ENCODE measurements at places on chromosomes 11 and 22.

DNA sequence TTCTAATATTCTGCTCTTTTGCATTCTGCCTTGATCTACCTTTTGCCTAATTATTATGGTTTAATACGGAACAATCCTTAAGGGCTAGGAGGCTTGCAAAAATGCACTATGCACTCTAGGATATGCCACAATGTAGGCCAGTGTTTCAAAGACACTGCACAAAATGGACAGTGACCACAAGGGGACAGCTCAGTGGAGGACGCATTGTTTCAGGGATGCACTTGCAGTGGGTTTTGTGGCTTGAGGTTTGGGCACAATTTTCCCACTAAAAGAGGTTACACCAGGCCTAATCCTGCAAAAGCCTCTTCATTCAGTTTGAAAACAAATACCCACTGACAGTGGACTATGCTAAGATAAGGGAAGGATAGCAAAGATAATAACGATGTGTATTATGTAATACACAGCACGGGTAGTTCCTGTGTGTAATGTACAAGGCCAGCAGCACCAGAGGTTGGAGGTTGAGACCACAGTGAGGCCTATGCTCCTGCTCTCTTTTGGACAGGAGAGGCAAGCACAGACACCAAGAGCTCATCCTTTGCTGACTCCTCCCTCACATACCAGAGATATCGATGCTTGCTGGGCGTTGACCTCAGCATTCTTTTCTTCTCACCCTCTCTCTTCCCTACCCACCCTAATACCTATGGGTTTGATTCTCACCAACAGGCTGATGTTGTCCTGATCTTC, 12.7 kb downstream of the MAP6 start:
- no peak for DNase-seq

DNA sequence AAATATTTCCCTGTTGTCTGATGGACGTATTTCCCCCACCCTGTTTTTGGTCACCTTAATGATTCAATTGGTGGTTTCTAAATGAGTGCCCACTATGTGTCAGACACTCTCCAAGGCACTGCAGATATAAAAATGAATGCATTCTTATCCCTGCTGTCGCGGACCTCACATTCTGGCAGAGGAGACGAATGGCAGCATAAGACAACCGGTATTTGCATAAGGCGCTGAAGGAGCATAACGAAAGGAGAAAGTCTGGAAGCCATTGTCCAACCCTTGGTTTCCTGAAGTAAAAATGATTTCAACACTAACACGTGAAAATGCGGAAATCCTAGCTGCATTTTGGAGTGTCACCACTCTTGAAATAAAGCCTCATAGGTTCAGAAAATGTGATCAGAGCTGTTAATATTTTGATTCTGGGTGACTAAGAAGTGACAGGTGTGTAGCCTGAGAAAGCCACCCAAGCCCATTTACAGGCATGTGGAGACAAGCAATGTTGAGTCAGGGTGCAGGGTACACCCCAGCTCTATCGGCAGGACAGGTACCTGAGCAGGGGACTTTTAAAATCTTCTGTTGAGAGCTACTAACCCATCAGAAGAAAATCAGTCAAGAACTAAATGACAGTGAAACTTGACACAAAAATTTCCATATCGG, 10.1 kb upstream of the GAB2 start:
- peak; percentile 35 for DNase-seq

DNA sequence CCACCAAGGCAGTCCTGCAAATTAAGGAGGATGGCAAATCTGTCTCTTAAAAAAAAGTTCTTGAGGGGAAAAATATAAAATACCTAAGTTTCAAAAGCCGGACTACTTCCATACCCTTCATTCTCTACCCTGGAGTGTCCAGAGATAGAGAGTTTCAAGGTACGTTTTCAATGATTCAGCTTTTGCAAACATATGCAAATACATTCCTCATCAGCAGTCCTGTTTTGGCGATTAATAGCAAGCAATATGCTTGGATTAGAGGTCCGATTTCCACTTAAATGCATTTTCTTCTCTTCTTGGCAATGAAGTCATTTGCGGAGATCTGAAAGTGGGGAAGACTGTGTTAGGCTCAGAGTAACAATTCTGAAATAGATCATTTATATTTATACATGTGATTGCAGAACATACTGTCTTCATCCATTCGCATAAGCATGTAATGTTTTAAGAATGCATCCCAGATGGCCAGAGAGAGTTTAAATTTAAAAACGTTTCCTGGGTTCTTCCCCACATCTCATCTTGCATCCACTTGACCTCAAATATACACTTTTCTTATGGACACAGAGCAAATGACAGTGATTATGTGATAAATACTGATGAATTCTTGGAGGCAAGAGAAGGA, 13.8 kb upstream of the TFIP11 start:
- no peak for DNase-seq

DNA sequence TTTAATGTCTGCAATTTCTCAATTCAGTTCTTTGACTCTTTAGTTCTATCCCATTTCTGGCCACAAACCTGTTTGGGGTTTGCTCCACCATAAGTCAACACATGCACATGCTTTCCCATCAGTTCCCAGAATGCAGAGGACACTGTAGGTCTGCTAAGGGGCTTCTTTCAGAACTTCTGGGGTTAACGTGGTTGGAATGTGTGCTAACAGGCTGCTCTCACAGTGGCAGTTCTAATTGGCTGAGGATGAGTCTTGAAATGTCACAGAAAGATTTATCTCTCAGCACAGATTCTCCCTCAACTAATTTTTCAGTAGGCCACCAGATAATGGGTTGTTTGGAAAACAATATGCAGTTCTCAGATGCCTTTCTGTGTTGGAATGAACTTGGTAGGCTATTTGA, 703.4 kb downstream of the NTM start:
- DNase-seq, result no peak

- no peak for DNase-seq
Measured at GRCh38 chr22:42189761-42190160, 59.2 kb upstream of the CYP2D6 start.

DNA sequence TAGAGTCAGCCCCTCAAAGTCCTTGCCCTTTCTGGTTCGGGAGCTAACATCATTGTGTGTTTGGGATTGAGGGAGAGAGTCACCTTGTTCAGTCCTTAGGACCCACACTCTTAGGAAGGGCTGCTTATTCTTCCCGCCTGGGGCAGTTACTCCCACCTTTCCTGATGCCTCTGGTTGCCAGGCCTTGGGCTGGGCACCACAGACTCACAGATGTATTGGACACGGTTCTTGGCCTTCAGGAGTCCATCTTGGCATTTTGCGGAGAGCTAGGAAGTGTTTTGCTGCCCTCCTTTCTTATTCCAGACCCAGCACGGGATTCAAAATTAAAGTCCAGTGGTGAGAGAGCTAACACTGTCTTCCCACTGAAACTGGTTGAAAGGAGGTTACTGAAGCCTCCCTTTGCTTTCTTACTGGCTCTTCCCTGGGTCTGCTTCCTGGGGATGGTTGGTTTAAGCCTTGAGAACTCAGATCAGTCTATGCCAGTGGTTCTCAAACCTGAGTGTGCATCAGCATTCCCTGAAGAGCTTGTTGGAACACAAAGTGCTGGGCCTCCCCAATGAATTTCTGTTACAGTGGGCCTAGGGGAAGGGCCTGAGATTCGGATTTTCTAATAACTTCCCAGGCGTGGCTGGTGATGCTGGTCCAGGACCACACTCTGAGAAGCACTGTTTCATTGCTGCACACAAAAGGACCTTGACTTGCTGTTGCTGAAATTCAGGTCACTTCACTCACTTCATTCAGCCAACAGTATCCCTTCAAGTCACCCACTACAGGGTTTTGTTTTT, 1.4 kb downstream of the OSBP2 start:
- DNase-seq, result no peak

DNA sequence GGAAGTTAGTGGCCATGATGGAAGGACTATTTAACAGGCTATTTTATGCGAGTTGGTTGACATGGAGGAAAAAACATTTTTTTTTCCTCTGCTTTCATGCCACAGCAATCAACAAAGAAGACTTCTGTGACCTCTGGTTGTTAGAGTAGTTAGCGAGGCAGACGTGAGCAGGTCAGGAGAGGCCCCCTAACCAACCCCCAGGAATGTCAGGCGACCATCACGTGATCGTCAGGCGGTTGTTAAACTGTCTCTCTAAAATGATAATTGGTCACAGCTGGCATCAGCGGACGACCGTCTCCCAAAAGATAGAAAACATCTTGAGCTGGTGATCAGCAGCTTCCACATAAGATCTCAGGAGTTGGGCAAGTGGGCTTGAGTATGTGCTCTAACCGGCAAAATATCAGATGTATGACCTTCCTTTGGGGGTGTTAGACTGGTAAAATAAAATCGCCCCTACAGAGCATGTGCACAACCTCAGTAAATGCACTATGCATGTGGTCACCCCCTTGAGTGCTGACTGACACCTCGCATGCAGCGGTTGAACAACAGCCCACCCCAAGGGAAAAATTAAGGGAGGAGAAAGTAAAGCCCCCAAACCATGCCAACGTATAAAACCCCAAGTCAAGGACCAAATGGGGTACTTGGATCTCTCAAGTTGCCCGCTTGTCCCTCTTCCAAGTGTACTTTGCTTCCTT, 20.9 kb upstream of the NARS2 start:
- DNase-seq, result no peak

DNA sequence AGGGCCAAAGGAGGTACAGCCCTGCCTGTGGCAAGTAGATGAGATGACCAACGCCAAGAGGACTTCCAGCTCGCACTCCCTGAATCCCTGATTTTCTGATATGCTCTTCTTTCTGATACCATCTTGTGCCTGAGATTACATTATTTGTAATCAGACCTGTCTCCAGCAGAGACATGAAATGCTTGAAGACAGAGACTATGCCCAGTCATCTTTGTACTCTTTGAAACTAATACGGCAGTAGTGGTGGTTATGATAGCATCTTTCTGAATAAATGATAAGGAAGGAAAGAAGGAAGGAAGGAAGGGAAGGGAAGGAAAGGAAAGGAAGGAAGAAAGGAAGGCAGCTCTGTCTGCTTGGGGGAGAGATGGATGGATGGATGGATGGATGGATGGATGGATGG, 27.8 kb downstream of the IL10RA start:
- no peak for DNase-seq

DNA sequence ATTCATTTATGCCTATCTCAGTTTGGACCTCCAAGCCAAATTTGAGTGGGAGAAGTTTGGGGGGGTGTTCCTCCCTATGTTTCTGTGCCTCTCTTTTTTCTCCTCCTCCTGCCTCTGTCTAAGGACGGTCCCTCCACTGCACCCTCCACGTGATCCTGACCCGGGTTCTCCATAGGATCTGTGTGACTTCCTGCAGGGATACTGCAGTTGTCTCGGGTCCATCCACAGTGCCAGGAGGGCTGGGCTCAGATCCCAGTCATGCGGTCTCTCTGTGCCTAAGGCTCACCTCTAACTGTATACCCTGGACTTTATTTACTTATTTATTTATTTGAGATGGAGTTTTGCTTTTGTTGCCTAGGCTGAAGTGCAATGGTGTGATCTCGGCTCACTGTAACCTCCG, 1354.5 kb downstream of the BRD1 start:
- no peak for DNase-seq

DNA sequence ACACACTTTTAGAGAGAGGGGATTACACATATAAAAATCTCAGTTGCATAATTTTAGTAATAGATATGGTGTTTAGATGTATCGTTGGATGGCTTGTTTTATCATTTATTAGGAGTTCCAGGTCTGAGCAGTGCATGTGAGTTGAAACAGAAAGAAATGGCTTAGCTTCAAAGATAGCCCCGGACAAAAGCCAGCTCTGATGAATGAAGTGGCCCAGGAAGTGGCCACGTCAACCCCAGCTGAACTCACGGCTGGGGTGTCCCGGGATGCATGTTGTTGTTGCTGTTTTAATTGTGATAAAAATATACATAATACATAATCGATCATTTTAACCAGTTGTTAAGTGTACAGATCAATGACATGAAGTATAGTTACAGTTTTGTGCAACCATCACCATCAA, 1513.6 kb downstream of the BRD1 start:
- no peak for DNase-seq

- no peak for DNase-seq
Measured at GRCh38 chr11:95522874-95523273, 266.7 kb downstream of the FAM76B start.

DNA sequence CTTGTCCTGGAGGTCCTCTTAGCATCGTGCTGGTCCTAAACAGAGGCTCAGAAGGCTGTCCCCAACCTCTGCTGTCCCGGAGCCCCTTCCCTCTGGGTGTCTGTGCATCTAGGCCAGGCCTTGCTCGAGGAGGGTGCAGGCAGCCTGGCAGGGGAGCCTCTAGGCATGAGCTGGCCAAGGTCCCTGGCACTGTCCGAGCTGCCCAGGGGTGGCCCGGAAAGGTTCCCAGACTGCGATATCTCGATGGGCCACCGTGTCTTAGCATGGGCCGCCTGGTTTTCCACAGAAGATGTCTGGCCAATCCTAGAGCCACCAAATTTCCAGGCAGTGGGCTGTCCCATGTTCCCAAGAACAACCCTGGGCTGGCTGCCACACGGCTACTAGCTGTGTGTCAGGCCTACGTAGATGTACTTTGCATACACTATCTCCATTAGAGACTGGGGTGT, 24.6 kb upstream of the SMIM38 start:
- DNase-seq, result no peak

DNA sequence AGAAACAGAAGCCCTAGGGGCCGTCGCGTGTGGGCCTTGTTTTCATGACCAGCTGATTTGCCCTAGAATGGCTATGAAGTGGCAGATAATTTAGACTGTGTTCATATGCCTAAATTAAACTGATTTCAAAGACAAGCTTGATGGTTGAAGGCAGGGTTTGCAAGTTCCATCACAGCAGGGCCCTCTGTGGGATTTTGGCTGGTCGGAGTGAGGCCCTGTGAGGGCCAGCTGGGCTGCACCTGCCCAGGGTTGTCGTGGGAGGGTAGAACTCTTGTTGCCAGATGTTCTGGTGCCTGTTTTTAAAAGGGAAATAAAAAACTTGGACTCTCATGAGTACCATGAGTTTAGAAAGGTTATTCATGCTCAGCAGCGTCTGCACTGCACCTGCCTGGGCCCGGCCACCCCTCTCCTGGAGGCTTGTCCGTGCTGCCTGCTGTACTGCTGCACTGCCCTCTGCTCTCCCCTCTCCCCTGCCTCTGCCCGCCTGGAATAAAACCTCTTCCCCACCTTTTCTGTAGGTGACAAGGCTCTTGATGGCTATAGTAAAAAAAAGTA, 44.1 kb downstream of the AP2A2 start:
- no peak for DNase-seq

DNA sequence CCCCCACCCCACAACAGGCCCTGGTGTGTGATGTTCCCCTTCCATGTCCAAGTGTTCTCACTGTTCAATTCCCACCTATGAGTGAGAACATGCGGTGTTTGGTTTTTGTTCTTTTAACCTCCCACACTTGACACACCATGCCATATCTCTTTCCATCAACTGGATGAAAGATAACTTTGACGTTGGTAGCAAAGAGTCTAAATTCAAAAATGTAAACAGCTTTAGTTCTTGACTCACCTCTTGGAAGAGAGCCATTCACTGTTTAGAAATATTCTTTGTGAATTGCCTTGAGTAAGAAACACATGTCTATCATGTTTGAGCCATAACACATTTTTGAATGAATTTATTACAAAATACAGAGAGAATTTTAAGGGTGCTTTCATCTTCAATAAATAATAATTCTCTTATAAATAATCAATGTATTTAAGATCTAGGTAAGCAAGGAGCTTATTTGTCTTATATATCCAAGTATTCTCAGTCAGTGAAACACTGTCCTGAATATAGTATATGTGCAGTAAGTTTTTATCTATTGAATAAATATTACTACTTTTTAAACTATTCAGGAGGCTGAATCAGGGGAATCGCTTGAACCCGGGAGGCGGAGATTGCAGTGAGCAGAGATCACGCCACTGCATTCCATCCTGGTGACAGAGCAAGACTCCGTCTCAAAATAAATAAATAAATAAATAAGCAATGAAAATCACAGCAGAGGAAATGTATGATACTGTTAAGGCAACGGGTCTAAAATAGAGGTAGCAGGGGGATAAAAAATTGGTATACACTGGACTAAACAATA, 6.7 kb downstream of the CARD18 start:
- no peak for DNase-seq
